ENCODE measurements at places on chromosomes 13 and 19. TPM values are rescaled to one million over a fixed set of nuclear protein-coding genes. Genes with fewer than 3 reads are reported as not detected.

The SYNGR4 gene
- not detected for total RNA-seq

The CBLC gene
- total RNA-seq = 1.9 TPM

The NRTN gene
- total RNA-seq = not detected

The ZNF888 gene
- total RNA-seq = 3.7 TPM

The CASP14 gene
- not detected for total RNA-seq

The COL5A3 gene
- 0.34 TPM for total RNA-seq

The TEX26 gene
- total RNA-seq = 0.30 TPM

The ZNF556 gene
- total RNA-seq = not detected

The RTBDN gene
- total RNA-seq = not detected

The DNAJC15 gene
- total RNA-seq = 11.6 TPM

The YJEFN3 gene
- 0.30 TPM for total RNA-seq

The OSCAR gene
- total RNA-seq = under 0.01 TPM
